ENCODE measurements at places on chromosomes 13 and 19.

GRCh38 chr19:1540365-1540925 is 16.6 kb downstream of the PLK5 start:
- DNase-seq: no peak

DNA sequence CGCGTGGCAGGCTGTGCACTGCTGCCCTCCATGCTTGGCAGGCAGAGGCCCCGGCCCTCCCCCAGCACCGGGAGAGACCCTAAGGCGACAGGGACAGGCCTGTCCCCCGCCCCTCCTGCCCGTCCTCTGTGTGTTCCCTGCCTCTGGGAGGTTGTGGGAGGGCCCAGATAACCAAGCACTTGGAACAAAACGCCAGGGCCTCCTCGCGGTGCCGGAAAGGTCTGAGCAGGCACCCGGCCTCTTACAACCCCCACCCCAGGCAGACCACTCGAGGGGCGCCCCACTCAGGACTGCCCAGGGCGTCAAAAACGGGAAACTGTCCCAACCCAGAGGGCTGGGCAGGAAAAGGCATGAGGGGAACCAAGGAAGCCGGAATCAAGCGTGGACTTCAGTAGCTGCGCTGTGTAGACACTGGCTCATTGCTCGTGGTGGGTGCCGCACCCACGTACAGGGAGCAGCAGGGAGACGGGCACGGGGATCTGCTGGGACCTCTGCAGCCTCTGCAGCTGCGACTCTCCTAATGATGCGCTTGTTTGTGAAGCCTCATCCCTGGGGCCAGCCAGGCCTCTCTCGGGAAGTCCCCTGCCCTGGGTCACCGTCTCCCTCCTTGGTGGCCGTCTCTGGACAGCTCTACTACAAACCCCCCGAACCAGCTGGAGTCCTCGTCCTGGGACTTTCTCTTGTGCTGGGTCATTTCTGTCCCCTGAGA is 20.0 kb downstream of the GNA11 start:
- DNase-seq: no peak

DNA sequence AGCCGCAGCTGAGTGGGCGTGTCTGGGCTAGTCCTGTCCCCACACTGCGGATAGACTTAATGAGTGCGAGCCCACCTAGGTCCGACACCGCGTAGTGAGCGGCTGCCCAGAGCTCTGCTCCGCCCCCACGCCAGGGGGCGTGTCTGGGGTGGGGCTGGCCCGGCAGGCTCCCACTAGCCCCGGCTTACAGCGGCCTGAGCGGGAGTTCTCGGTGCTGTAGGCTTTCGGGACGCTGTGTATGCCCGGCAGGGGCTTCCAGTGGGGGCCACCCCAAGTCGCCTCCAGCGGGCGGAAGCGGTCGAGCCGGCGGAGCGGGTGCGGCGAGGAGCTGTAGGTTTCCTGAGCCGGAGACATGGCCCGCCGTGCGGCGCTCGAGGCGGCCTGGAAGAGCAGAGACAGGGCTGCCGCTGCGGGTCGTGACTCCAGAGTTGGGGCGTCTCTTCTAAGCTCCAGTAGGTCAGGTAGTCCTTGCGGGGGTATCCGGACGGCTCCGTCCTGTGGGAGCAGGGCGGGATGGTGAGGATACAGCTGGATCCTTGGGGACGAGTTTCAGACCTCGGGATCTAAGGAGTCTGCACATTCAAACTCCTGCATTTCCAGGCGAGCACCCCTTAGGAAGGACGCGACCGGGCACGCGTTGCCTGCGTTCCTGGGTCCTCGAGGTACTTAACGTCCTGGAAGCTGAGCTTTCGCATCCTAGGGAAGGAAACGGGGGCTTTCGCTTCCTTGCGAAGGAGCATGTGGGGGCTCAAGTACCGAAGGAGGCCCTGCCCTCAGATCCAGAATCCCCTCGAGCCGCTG is 1.2 kb downstream of the CGB7 start:
- peak; percentile 53 for DNase-seq

DNA sequence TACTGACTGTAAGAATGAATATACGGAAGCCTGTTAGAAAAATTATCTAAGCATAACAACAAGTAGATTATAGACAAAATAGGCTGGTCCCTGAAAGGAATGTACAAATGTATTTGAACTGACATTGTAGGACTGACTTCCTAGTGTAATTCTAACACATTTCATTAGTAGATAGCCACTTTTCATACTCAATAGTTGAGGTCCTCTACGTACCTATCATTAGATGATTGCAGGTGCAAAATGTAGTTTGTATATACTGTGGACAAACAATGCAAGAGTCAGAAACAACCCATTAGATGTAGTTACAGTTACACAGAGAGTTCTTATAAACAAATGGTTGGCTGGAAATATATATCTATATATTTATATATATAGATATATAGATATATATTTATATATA is 402.3 kb upstream of the SLITRK6 start:
- no peak for DNase-seq

Measured in activated CD4-positive, alpha-beta T cell treated with anti-CD3 and anti-CD28 coated beads, Interleukin-2, Interleukin-6, amounts not matched to agents 100 ng/mL and 50 ng/mL, durations not matched to agents 16 hours and 8 hours (primary cell).